GM23248 (cell line): ENCODE measurements at places on chromosomes 16 and 17. TPM values are rescaled to one million over a fixed set of nuclear protein-coding genes. Genes with fewer than 3 reads are reported as not detected.

PRR11 gene
- polyA plus RNA-seq, result 15.0 and 15.4 TPM in 2 replicates

DNA sequence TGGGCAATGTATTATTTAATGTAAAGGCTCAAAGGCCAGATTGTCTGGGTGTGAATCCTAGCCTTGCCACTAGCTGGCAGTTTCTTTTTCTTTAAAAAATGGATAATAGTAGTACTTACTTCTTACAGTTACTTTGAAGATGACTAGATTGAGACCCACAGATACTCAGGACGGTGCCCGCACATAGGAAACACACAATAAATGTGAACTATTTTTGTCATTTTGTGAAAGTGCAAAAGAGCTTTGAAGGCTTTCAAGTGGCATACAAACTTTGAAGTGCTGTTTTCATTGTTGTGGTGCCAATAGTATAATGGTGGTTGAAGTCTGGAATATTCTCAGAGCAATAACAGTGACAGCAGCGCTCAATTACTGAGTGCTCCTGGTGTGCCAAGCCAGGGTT lies 63.6 kb downstream of the OTOA start:
- H3K36me3 ChIP-seq, result no peaks in the 10 kb centered on the region
- H3K27me3 ChIP-seq, result no peaks in the 10 kb centered on the region
- no peak overlapping the region for H3K27ac ChIP-seq
- H3K4me3 ChIP-seq, result no peak overlapping the region
- H3K4me1 ChIP-seq, result no peaks in the 10 kb centered on the region

DNA sequence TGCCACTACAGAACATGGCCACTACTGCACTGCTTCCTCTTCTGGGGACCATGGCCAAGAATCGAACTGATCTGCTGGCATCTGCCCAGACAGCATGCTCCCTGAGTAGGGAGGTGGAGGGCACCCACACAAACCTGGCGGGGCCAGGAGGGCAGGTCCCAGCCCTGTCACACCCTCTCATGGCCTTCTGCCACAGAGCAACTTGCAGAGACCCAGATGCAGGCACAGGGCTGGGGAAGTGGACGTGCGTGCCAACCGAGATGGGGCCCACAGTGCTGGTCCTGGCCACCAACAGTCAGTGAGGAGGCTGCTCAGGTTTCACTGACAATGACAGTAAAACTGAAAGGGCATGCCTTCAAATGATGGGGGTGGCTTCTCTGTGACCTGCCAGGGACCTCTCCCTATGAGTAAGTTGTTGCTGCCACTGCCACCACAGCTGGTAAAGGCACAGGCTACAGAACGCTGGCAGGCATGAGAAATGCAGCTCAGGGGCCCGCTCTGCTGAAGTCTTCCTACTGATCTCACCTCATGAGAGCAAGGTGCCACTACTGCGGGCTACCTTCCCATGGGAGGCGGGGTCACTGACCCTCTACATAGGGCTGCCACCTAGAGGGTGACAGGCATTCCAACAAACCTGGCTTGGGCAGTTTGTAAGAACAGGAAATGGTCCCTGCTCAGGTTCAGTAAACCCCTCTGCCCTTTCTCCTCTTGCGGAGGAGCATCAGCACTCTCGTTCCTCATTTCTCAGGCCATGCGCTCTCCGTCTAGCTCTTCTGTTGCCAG lies 15.5 kb downstream of the HIC1 start:
- H3K27me3 ChIP-seq, result no peaks in the 10 kb centered on the region
- no peaks in the 10 kb centered on the region for H3K36me3 ChIP-seq
- H3K4me1 ChIP-seq, result peaks cover 41% of the 10 kb centered on the region
- H3K4me3 ChIP-seq, result no peak overlapping the region
- no peak overlapping the region for H3K27ac ChIP-seq

FBXO39 gene
- polyA plus RNA-seq, result not detected in 2 replicates

KLHL10 gene
- polyA plus RNA-seq, result 0.09 TPM in 2 replicates

P2RX1 gene
- 0.06 TPM in 1 of 2 replicates, not detected in the other for polyA plus RNA-seq

BAHCC1 gene
- 0.91 and 1.3 TPM in 2 replicates for polyA plus RNA-seq

DNA sequence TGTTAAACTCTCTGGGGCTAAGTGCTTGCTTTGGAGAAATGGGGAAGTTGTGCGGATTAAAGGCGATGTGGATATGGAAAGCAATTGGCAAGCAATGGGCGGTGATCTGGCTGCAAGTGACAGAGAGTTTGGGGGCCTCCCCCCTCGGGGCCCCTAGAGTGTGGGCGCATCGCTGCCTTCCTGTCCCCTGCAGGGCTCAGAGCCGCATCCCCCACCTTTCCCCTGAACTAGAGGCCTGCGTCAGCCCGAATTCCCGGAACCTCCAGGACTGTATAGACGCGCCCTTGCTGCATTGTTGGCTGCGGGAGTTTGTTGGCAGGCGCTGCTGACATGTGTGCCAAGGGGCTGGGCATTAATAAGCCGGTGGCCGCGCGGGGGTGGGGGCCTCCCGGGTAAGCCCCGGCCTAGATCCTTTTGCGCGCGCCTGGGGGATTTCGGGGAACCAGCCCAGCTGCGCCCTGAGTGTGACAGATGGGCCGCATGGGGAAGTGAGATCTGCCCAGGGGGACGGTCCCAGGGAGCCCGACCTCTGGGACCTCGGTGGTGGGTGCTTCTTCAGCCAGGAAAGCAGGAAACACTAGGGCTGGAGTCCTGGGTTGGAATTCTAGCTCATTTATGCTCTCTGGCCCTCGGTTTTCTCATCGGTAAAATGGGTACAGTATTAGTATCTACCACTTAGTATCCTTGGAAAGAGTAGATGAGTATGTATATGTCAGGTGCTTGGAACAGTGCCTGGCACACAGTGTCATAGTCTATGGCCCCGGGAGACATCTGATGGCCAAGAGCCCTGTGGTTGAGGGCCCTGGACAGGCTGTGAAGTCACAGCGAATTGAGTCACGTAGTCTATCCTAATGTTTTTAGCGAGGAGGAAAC lies 1.0 kb downstream of the EEF2K start:
- DNase-seq, result peak; percentile 87
- peak overlapping the region; percentile 84 for H3K27ac ChIP-seq
- peaks cover 16% of the 10 kb centered on the region for H3K4me1 ChIP-seq

- peak overlapping the region; percentile 99; the same call in 1 of the 2 replicates for H3K27ac ChIP-seq
- H3K27me3 ChIP-seq, result no peaks in the 10 kb centered on the region
- no peaks in the 10 kb centered on the region for H3K36me3 ChIP-seq
These were observed 13.2 kb upstream of the NAGLU start for GRCh38 chr17:42522798-42523278.

DNA sequence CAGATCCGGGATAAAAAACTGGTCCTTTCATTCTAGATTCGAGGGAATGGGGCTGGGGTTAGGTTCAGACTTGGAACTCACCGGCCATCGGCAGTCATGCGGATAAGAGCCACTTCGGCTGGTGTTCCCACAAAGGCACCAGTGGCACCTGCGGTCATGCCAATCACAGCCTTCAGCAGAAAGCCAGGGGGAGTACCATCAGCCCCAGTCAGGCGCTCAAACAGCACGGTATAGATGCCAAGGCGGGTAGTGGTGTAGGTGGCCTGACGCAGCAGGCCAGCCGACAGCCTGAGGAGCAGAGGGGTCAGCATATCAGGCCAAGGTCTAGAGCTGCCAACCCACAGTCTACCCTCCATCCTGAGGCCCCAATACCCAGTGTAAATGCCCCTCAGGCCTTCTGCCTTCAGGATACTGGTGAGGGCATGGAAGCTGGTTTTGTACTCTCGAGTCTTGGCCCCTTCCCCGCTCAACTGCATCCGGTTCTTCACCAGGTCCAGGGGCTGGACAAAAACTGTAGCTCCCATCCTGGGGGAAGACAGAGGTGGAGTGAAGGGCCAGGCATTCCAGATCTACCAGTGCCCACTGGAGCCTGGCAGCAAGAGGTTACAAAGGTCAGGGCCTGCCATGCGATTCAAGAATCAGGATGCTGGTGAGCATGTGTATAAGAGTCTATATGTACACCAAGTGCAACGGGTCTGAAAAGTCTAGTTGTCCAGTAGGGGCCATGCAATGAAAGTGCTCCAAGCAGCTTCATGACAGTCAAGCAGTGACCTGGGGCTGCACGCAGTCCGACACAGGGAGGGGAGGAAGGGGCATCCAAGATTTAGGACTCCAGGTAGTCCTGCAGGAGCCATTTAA lies 929 bp downstream of the SLC25A11 start:
- DNase-seq, result no peak
- H3K27me3 ChIP-seq, result no peaks in the 10 kb centered on the region
- H3K36me3 ChIP-seq, result no peaks in the 10 kb centered on the region
- peak overlapping the region; percentile 80 for H3K27ac ChIP-seq
- peaks cover 14% of the 10 kb centered on the region; the same call in 1 of the 2 replicates for H3K4me1 ChIP-seq

KIFC3 gene
- 27.0 and 28.4 TPM in 2 replicates for polyA plus RNA-seq

DNA sequence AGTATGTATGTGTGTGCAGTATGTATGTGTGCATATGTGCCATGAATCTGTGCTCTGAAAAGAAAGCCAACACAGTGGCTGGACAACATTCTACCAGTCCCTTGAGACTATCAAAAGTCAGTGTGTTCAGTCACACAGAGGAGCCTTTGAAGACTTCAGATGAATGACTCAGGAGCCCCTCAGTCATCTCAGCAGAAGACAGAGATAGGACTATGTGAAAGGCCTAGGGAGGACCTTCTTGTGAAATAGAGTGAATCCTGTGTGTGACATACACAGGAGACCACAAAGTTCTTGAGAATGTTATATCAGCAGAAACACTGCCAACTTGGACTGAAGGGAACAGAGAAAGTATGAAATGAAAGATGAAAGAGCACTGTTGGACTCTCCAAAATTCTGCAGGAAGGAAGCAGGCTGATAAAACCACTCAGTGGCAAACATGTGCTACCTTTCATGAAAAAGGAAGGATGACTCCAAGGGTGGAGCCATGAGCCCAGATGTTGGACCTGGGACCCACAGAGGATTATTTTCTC lies 108.4 kb downstream of the METRNL start:
- peaks cover 26% of the 10 kb centered on the region for H3K4me1 ChIP-seq
- H3K27ac ChIP-seq, result no peak overlapping the region
- DNase-seq, result peak; percentile 17
- H3K27me3 ChIP-seq, result no peaks in the 10 kb centered on the region
- no peak overlapping the region for H3K4me3 ChIP-seq

- H3K4me1 ChIP-seq, result no peaks in the 10 kb centered on the region
- H3K36me3 ChIP-seq, result no peaks in the 10 kb centered on the region
- DNase-seq, result no peak
- no peaks in the 10 kb centered on the region; the same call in none of the 2 replicates for H3K27me3 ChIP-seq
These were observed 34.4 kb downstream of the RAP1GAP2 start for GRCh38 chr17:2830678-2831077.

DNA sequence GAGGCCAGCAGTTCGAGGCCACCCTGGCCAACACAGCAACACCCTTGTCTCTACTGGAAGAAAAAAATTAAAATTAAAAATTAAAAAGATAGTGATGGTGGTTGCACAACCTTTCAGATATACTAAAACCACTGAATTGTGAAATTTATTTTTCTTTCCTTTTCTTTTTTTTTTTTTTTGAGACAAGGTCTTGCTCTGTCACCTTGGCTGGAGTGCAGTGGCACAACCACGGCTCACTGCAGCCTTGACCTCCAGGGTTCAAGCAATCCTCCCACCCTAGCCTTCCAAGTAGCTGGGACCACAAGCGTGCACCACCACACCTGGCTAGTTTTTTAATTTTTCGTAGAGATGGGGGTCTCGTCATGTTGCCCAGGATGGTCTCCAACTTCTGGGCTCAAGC lies 254.4 kb downstream of the SLC39A11 start:
- no peaks in the 10 kb centered on the region for H3K27me3 ChIP-seq
- DNase-seq, result no peak
- H3K4me1 ChIP-seq, result no peaks in the 10 kb centered on the region
- H3K4me3 ChIP-seq, result no peak overlapping the region
- no peak overlapping the region for H3K27ac ChIP-seq
- 0 out of 2 replicates have a peak, but pooled peaks cover 4% of the 10 kb centered on the region for H3K36me3 ChIP-seq

CHAD gene
- polyA plus RNA-seq, result not detected in 2 replicates

PITPNM3 gene
- 6.5 and 6.9 TPM in 2 replicates for polyA plus RNA-seq

KRTAP4-9 gene
- 0.49 and 0.51 TPM in 2 replicates for polyA plus RNA-seq

DNA sequence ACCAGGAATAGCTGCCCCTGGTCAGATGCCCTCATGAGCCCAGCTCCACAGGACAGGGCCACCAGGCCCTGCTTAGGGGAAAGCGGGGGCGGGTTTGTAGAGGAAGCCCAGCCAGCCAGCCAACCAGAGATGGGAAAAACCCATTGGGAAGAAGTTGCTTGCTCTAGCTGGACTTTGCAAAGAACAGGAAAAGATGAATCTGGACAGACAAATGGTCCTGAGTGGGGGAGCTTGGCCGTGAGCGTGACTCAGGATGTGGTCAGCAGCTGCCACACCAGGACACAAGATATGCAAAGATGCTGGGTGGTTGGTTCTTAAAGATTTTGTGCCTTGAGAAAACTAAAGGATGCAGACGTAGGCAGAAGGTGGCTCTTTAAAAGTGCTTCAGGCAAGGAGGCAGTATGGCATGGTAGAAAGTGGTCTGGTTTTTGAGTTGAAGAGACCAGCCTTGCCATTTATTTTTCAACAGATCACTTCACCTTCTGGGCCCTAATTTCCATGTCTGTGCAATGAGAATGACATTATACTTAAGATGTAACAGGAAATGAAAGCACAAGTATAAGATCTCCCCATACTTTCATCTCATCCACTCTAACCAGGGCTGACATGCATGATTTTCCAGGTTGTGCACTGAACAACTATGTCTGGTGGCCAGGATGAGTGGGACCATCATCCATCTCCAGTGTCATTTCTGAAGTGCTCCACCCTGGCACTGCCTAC lies 27.8 kb upstream of the HEATR6 start:
- DNase-seq, result peak; percentile 82
- no peaks in the 10 kb centered on the region for H3K27me3 ChIP-seq
- peaks cover 35% of the 10 kb centered on the region for H3K4me1 ChIP-seq
- no peaks in the 10 kb centered on the region for H3K36me3 ChIP-seq

SPHK1 gene
- polyA plus RNA-seq, result 69.2 and 72.3 TPM in 2 replicates

CLEC10A gene
- not detected in 2 replicates for polyA plus RNA-seq

DNA sequence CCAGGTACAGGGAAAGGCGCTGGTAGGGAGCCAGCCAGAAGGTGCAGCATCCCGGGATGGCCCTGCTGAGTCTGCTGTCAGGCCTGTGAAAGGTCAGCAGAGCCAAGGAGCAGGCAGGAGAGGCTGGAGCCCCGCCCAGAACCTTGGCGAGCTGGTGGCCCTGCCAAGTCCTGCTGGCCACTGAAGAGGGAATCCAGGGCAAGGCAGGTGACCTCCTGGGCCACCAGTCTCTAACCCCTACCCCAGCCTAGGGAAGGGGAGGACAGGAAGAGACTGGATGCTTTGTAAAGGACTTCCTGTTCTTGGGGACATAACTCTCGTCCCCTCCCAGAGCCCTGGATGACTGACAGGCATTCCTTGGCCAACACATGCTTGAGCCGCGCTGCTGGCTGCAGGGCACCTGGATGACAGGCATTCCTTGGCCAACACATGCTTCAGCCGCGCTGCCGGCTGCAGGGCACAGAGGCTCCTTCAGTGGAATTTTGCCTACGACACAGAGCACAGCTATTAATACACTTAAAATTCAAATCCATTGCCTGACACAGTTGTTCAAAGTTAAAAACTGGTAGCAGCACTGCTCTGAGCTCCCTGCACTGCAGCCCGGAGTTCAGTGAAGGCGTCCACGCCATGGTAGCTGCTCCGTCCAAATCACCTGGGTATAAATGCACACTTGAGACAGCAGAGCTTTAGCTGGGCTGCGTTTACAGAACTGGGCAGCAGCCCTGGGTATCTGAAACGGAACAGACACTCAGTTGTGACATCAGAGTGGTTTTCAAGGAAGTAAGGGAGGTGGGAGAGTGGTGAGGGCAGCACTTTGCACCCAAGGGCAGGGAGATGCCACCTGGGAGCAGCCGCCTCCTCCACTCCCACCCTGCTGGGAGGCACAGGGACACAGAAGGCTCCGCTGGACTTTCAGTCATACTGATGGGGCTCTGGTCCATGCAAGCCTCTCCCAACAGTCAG lies 2.0 kb upstream of the BRICD5 start:
- no peaks in the 10 kb centered on the region for H3K27me3 ChIP-seq
- peaks cover 10% of the 10 kb centered on the region; the same call in 1 of the 2 replicates for H3K4me1 ChIP-seq
- H3K27ac ChIP-seq, result no peak overlapping the region
- no peak for DNase-seq
- peak overlapping the region; percentile 72 for H3K4me3 ChIP-seq

- no peak overlapping the region for H3K4me3 ChIP-seq
- DNase-seq, result no peak
- H3K27ac ChIP-seq, result no peak overlapping the region
These were observed 75.9 kb downstream of the PLD6 start for GRCh38 chr17:17130077-17130844.
